ENCODE measurements at places on chromosomes 3 and 15.

DNA sequence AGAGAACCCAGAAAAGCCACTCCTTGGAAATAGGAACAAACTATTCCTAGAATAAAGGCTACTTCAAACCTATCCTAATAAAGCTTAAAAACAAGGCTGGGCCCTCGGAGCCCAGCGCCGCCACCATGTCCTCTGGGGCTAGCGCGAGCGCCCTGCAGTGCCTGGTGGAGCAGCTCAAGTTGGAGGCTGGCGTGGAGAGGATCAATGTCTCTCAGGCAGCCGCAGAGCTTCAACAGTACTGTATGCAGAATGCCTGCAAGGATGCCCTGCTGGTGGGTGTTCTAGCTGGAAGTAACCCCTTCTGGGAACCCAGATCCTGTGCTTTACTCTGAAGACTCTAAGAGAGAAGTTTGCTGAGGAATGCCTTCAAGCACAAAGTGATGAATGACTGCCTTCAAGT, 63.2 kb downstream of the ADAM10 start:
- no peak for DNase-seq

- no peak for DNase-seq
Observed at GRCh38 chr3:194019398-194020165, 116.4 kb upstream of the HES1 start.

GRCh38 chr3:45055032-45055410, 28.9 kb downstream of the CLEC3B start:
- no peak for DNase-seq

GRCh38 chr15:83694015-83694414, 40.1 kb downstream of the ADAMTSL3 start:
- no peak for DNase-seq

DNA sequence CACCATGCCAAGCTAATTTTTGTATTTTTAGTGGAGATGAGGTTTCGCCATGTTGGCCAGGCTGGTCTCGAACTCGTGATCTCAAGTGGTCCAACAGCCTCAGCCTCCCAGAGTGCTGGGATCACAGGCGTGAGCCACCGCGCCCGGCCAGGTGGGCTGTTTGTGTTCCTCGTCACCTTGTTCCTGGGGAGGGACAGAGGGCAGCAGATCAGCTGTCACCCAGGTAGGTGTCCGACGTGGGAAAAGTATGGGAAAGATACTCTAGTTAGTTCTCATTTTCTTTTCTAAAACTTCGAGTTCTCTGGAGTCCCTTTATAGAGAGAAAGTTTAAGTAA, 28.7 kb upstream of the SACM1L start:
- DNase-seq: no peak

DNA sequence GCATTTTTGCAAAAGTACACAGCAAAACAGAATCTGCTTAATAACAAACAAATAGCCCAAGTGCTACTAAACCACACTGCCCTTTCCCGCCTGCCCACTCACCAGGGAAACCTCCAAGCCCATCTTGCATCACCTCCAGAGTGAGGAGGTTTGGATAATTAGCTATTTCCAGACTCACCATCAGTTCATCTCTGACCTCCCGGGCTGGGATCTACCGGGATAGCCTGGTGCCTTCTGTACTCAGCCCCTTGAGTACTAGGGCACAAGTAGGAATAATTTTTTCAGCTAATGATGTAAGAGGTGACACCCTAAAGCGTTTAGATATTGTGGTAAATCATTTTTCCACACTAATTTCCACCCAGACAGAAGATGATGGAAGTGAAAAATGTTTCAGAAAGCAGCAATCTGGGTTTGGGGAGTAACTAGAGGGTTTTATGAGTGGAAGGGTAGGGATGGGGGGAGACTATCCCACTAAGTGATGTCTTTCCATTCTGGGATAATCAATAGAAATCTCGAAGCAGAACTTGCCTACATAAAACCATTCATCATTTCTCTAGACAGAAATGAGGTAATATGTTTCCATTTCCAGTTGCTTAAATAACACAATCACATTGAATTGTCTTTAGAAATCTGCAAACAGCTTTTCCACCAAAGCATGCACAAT, 40.9 kb downstream of the TAFA4 start:
- DNase-seq: no peak

DNA sequence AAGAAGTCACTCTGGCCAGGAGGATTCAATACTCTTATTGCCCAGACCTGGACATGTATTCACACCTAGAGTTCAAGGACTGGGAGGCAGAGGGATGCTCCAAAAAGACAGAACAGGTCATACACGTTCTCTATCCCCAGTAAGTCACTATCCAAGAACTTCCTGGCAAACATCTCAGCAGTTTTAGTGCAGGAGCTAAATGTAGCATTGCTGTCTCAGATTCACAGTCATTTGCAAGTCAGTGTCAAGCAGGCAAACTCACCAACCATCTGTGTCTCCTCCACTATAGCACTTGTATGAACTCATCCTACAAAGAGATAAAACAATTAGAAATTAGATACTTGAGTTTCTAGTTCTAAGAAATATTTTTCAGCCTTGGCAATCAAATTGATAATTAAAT, 38.4 kb downstream of the ABHD17C start:
- no peak for DNase-seq

DNA sequence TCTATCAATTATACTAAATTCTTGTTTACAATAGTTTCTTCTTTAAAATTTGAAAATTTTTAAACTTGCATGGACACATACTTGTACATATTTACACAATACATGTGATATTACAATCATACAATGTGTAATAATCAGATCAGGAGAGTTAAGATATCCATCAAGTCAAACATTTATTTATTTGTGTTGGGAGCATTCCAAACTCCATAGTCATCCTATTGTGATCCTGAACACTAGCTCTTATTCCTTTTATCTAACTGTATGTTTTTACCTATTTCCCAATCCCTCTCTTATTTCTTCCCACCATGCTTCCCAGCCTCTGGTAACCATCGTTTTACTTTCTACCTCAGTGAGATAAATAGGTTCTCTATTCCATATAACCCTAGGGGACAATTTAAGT, 1219.2 kb downstream of the ZPLD1 start:
- no peak for DNase-seq

DNA sequence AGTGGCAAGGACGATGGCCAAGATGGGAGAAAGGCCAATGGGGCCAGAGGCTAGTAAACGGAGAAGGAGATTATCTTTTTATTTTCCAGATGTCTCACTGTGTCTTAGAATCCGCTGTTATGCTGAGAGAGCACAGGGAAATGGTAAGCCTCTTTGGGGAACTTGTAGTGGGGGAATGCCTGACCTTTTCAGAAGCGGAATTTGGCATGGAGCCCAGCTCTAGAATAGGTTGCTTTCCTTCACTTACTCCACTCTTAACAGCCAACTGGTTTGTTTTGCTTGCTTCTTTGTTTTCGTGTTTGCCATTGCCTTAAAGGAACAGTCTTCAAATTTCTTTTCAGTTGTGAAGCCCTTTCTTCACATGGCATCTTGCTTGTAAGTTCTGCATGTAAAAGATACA, 316.2 kb upstream of the THRB start:
- DNase-seq: no peak

- no peak for DNase-seq
Observed at GRCh38 chr3:73867524-73867923, 242.8 kb upstream of the PDZRN3 start.

GRCh38 chr3:175179055-175179454, 319.9 kb downstream of the NAALADL2 start:
- no peak for DNase-seq

- DNase-seq: no peak
Observed at GRCh38 chr3:12791430-12791829, 5.0 kb upstream of the CAND2 start.

- DNase-seq: no peak
Observed at GRCh38 chr3:133459400-133459799, 59.5 kb downstream of the BFSP2 start.

DNA sequence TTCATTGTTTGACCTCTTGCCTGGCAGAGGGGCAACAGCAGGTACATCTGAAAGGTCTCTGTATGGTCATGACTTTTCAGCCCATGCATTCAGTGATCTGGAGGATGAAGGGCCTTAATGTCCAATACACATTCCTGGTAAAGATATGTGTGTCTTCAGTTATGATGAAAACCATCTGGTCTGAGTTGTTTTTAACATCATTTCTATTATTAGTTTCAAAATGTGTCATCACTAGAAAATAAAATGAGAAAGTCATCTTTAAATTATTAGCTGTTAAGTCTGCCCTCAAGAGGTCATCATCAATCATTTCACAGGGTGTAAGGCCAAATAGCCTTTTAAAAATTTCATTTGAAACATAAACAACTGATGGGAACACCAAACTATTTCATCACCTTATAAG, 92.1 kb upstream of the PLSCR4 start:
- no peak for DNase-seq

GRCh38 chr15:58462547-58462946, 30.8 kb downstream of the LIPC start:
- DNase-seq: no peak

DNA sequence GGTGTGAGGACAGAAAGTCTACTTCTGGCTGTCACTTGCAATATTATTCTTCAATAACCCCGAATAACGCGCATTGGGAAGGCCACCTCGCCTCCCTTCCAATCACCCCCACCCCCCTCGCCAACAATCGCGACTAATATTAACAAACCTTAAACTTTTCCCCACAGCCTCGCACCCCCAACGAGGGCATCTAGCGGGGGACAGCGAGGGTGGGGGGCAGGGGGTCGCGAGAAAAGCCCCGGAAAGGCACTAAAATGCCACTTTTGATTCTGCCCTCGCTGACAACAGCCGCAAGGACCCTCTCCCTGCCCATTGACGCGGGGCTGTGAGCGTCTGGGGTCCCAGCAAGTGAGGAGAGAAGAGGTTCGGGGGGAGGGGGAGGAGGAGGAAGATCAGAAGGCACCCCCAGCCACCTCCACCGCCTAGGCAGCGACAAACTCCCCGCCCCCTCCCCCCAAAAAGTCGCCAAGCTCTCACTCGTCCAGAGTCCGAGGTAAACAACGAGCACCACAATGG, 868 bp downstream of the SATB1 start:
- DNase-seq: peak; percentile 15

DNA sequence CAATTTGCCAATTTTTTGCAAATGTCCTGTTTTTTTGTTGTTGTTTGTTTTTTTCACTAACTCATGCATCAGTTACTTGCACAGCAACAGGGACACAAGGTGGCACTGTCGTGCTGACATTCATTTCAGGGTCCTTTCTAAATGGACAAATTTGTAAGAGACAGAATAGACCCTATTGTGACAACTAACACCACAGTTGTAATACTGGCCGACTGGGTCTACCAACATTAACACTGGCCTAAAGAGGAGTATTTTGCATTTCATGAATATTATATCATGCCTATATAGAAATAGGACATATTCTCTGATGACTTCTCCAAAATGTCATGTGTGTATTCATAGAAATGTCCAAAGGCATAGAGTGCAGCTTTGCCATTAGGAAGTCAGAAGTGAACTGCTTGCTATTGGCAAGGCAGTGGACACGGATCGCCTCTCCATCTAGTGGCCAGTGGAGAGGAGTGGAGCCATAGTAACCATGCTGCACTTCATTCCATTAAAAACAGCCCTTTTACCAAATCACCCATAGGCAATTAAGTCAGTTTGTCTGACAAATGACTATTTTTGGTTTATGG, 54.8 kb downstream of the ZBTB20 start:
- DNase-seq: peak; percentile 4

DNA sequence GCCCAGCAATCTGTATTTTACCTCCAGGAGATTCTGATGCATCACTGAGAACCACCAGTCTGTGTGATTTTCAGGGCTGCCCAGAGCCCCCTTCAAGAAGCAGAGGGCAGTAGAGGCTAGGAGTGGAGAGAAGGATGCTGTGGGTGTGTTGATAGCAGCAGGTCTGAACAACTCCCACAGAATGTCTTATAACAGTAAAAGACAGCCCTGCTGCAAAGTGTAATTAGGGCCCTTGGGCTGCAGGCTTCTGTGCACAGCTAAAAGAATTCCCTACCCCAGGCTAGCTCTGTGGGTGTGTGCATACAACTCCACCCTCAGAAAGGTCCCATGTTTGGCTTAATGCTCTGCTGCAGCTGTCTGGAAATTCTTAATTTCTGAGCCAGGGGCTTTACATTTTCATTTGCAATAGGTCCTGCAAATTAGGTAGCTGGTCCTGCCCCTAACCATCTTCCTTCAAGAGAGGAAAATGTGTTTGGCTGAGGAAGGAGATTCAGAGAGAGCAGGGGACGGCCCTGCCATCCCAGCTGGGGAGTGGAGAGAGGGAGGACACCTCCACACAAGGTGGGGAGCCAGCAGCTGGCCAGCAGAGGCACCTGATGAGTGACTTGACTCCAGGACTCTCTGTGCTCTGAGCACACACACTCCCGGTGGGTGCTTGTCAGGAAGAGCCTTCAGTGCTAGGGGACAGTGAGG, 43.2 kb upstream of the RAB6B start:
- no peak for DNase-seq

All from NCI-H345 (cell line).